Activated T-cell treated with anti-CD3 and anti-CD28 coated beads, Interleukin-2, amount 50 U/mL, for 48 hours (primary cell): ENCODE measurements at places on chromosomes 1 and 21.
A peak's percentile ranks its signal among the peaks of the same experiment; 100 is the strongest.

GRCh38 chr21:25441835-25442234, 165.4 kb downstream of the MRPL39 start:
- DNase-seq = no peak

GRCh38 chr1:228781161-228781808, 46.0 kb downstream of the RHOU start:
- no peak for DNase-seq

- peak; percentile 90 for DNase-seq
Measured at GRCh38 chr1:51296383-51297357, 33.7 kb downstream of the TTC39A start.

DNA sequence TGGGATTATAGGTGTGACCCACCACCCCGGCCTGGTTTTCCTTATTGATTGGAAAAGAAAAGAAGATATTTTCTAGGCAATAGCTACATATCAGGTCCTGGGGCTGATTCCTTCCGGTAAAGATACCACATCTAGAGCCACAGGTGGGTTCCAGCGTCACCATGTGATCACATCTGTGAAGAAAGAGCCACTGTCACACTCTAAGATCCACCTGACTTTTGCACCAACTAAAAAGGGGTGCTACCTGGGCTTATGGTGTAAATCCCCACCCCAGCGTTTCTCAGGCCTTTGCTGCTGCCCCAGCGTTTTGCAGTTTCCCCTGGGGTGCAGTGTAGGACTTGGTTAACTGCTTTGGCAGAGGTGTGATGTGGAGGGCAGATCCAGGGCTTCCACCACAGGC, 22.3 kb upstream of the PDE9A start:
- no peak for DNase-seq

DNA sequence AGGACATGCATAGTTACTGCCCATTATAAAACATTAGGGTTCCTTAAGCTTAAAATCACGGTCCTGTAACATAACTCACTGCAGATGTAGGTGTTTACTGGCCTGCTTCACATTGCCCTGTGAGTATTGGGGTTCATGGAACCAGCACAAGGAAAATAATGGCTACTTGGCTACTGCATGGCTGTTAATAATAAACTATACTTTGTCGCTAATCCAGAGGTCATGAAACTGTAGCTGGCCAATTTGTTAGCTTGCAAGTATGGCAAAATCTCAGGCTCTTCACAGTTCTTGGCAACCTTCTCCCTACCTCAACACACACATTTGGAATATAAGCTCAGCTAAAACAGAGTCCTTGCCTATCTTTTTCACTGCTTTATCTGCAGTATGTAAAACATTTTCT, 274.0 kb upstream of the NR5A2 start:
- DNase-seq = no peak
